ENCODE measurements at places on chromosomes 11 and 22. TPM values are rescaled to one million over a fixed set of nuclear protein-coding genes. Genes with fewer than 3 reads are reported as not detected.
A peak's percentile ranks its signal among the peaks of the same experiment; 100 is the strongest.

- H3K4me3 ChIP-seq, result no peak overlapping the region
- no peak overlapping the region for H3K27ac ChIP-seq
- no peak for DNase-seq
- H3K4me1 ChIP-seq, result peaks cover 15% of the 10 kb centered on the region
- H3K36me3 ChIP-seq, result no peaks in the 10 kb centered on the region
These were observed 26.2 kb downstream of the EHF start for GRCh38 chr11:34647131-34647530.

GRCh38 chr22:19341500-19341899, 50.0 kb upstream of the CLTCL1 start:
- no peaks in the 10 kb centered on the region for H3K27me3 ChIP-seq
- DNase-seq, result no peak
- no peak overlapping the region for H3K4me3 ChIP-seq
- no peak overlapping the region for H3K27ac ChIP-seq
- H3K4me1 ChIP-seq, result peaks cover 1% of the 10 kb centered on the region

- H3K4me3 ChIP-seq, result no peak overlapping the region
- no peaks in the 10 kb centered on the region for H3K27me3 ChIP-seq
- H3K27ac ChIP-seq, result no peak overlapping the region
- no peak for DNase-seq
- H3K4me1 ChIP-seq, result no peaks in the 10 kb centered on the region
These were observed 999.6 kb downstream of the BRD1 start for GRCh38 chr22:48827904-48828555.

- peaks cover 18% of the 10 kb centered on the region for H3K27me3 ChIP-seq
- H3K4me3 ChIP-seq, result no peak overlapping the region
These were observed 4.3 kb downstream of the LARGE2 start for GRCh38 chr11:45926536-45927331.

DNA sequence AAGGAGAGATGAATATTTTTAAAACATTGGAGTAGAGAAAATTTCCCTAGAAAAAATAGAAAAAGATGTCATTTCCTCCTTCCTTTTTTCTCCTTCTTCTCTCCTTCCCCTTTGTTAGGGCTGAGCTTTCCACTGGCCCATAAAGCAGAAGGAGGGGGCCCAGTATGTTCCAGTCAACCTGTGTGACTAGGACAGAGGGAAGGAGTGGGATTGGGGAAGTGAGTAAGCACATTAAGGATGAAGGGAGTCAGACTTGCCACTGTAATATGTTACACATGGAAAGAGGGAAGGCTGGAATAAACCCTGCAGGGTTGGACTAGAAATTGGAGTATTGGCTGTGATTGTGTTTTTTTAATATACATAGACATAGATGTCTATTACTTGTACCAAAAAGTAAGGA, 20.1 kb upstream of the SPINDOC start:
- H3K27ac ChIP-seq, result no peak overlapping the region
- H3K27me3 ChIP-seq, result peaks cover 1% of the 10 kb centered on the region
- H3K4me1 ChIP-seq, result no peaks in the 10 kb centered on the region
- no peak overlapping the region for H3K4me3 ChIP-seq
- no peak for DNase-seq

DNA sequence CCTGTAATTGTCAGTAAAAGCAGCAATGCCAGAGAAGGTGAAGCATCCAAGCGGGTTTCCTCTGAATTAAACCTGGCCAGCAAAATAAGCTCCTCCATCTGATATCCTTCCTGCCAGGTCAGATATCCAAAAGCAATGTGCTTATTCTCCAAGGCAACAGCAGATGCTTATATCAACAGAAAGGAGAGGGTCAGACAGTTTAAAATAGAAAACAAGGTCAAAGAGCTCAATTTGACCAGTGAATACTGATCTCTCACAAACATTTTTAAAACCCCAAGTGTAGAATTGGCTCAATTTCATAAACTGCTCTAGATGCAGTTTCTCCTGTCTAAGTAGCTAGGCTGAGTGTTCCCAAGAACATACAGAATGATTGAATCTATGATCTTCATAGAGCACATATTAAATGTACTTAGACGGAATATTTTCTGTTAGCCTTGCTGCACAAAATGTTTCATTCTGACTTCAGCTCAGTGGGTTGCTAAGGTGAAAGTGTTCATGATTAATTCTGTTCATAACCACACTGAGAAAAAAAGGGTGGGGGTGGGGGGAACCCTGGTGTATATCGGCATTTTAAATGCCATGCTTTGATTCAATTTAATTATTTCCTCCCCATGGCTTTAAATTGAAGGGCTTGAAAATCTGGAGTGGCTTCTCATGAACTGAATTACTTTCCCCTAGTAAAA, 174.2 kb upstream of the ARHGAP20 start:
- H3K36me3 ChIP-seq, result no peaks in the 10 kb centered on the region
- no peaks in the 10 kb centered on the region for H3K27me3 ChIP-seq
- H3K4me3 ChIP-seq, result no peak overlapping the region
- H3K27ac ChIP-seq, result no peak overlapping the region

DNA sequence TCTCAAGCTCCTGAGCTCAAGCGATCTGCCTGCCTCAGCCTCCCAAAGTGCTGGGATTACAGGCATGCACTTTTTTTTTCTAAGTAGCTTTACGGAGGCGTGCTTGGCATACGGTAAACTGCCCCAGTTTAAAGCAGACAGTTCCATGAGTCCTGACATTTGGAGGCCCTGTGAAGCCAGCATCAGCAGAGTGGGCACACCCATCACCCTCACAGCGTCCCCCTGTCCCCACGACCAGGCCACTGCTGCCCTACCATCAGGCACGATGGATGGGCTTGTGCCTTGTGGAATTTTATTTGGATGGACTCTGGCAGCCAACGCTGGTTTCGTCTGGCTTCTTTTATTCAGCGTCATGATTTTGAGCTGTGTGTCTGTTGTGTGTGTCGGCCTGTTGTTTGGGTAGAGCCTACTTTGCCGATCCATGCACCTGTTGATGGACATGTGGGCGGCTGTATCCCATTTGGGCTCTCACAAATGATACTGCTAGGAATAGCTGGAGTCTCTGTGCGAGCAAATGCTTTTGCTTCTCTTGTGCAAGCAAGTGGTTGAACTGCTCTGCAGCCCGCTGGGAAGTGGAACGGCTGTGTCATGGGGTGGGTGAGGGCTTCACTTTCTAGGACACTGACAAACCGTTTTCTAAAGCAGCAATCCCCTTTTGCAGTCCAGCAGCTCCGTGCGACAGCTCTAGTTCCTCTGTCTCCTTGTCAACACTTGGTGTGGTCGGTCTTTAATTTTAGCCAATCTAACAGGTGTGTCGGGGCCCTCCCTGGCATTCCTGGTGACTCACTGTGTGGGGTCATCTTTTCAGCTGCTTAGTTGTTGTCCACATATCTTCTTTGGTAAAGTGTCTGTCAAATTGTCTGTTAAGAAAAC, 23.8 kb downstream of the KCNQ1 start:
- H3K4me1 ChIP-seq, result peaks cover 22% of the 10 kb centered on the region
- no peak for DNase-seq
- no peak overlapping the region for H3K27ac ChIP-seq
- H3K36me3 ChIP-seq, result no peaks in the 10 kb centered on the region

- H3K27ac ChIP-seq, result peak overlapping the region; percentile 5
- DNase-seq, result no peak
- H3K4me1 ChIP-seq, result peaks cover 52% of the 10 kb centered on the region
- H3K27me3 ChIP-seq, result peaks cover 43% of the 10 kb centered on the region
These were observed 21.3 kb downstream of the ZBTB16 start for GRCh38 chr11:114080769-114081168.

GRCh38 chr11:10514202-10514601, 26.8 kb downstream of the RNF141 start:
- no peak overlapping the region for H3K4me3 ChIP-seq
- H3K27me3 ChIP-seq, result no peaks in the 10 kb centered on the region
- no peak for DNase-seq
- H3K27ac ChIP-seq, result no peak overlapping the region
- peaks cover 2% of the 10 kb centered on the region for H3K4me1 ChIP-seq
- H3K36me3 ChIP-seq, result peaks cover 20% of the 10 kb centered on the region

DNA sequence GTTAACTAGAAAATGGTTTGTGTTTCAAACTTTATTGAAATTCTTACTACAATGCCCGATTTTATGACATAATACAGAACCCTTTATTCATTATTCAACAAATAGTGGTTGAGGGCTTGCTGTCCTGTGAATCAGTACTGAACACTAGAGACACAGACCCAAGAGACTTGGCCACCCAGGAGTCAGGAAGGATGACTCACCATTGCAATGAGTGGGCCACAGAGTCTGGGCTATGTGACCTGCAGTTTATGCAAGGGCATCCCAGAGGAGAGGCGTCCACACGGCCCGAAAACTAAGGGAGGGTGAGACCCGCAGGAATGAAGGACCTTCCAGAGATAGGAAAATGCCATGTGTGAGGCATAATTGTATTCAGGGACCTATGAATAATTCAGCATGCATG, 143.8 kb upstream of the DDI1 start:
- H3K4me1 ChIP-seq, result no peaks in the 10 kb centered on the region
- H3K4me3 ChIP-seq, result no peak overlapping the region
- H3K27me3 ChIP-seq, result no peaks in the 10 kb centered on the region
- no peaks in the 10 kb centered on the region for H3K36me3 ChIP-seq
- no peak overlapping the region for H3K27ac ChIP-seq
- no peak for DNase-seq

- H3K4me1 ChIP-seq, result peaks cover 12% of the 10 kb centered on the region
- no peak overlapping the region for H3K4me3 ChIP-seq
- H3K36me3 ChIP-seq, result no peaks in the 10 kb centered on the region
- H3K27me3 ChIP-seq, result no peaks in the 10 kb centered on the region
- H3K27ac ChIP-seq, result no peak overlapping the region
These were observed 381.6 kb downstream of the ETS1 start for GRCh38 chr11:128205796-128206195.

SOX10 gene
- not detected for total RNA-seq

TEX12 gene
- not detected for total RNA-seq

MMP1 gene
- not detected for total RNA-seq

All from activated CD4-positive, alpha-beta T cell treated with anti-CD3 and anti-CD28 coated beads, Interleukin-2, amount 10 ng/mL, durations not matched to agents 24 days and 14 days (primary cell).